ENCODE measurements at places on chromosomes 4 and X.

DNA sequence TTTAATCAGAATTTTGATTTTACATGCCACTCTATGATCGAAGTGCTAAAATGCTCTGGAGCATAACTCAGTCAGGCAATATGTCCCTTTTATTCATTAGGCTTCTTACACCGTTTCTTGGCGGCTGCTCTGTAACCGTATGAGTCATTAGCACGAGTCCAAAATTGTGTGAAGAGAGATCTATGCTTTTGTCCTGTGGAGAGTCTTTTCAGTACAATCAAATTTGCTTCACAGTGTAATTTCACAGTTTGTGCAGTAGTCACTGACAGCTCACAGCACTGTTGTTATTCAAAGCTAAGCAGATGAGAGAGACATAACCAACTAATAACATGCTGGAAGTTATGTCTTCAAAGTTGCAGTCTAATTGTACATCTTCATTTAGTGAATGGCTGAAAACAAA lies 167.8 kb downstream of the PCDH10 start:
- no peak for DNase-seq

GRCh38 chr4:120865985-120866384 lies 56.5 kb downstream of the PRDM5 start:
- DNase-seq = no peak

- DNase-seq = peak; percentile 69
Observed at GRCh38 chrX:153953342-153953830, 8.9 kb upstream of the RENBP start.

- no peak for DNase-seq
Observed at GRCh38 chr4:119478446-119479179, 150.0 kb downstream of the PDE5A start.

DNA sequence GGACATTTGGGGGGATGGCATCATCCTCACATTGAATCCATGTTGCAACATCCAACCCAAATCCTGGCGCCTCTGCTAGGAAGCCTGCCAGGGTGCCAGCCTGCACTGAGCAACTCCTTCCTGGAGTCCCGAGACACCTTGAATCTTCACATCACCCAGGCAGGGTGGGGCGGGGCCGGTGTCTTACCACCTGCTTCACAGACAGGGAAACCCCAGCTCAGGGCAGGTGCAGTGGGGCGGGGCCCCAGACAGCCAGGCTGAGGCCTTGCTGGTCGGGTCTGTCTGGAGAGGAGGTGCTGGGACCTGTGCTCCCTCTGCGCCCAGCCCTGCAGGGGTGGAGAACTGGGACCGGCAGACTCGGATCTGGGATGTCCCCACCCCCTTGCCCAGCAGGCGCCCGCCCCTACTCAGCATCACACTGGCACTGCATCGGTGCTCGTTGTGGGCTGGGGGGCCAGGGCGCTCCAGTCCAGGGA lies 31.5 kb upstream of the HTRA3 start:
- no peak for DNase-seq
